Activated naive CD4-positive, alpha-beta T cell (primary cell): ENCODE measurements at places on chromosomes 1 and 21.

- DNase-seq, result no peak
These were observed 269.4 kb downstream of the PTPRU start for GRCh38 chr1:29505532-29506220.

DNA sequence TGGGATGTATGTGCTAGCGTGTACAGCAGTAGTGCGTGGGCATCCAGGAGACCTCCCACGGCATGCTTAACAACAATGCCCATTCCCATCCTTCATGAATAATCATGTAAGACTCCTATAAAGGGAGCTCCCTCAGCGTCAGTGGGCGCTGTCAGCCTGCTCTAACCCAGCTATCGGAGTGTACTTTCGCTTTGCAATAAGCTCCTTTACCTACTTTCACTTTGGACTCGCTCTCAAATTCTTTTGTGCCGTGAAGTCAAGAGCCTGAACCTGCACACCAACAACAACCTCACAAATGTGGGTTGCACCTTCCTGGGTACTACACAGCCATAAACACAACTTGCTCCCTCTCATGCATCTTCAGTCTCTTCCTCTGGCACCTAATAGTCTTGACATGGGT lies 114.8 kb upstream of the PAXBP1 start:
- no peak for DNase-seq

DNA sequence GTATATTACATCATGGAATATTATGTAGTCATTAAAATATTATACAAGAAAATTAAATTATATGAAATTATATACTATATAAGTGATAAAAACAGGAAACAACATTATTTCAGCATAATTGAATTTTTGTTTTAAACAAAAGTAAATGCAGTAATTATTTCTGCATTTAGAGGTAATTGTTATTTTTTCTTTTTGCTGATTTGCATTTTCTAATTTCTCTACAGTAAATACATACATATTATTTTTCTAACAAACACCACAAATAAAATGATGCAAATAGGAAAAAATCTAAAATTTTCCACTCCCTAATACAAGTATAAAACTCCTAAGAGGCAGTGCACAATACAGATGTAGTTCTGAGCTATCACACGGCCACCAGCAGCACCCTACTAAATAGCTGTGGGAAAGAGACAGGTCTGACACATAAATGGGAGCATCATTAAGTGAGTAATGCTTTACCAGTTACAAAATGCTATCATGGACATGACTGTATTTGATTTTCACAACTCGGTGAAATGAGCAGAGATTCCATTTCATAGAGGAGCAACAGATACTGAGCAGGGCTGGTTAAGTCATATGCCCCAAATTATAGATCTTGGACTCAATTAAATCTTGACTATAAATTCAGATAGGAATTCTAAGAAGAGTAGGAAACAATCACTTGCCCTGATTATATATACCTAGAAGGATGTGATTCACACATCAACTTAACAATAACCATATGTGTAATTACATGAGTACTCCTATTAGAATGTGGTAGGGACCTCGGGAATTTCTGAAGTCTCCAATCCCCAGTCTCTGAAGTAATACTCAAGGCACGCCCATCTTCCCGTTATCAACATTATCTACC lies 49.0 kb downstream of the NRIP1 start:
- no peak for DNase-seq

DNA sequence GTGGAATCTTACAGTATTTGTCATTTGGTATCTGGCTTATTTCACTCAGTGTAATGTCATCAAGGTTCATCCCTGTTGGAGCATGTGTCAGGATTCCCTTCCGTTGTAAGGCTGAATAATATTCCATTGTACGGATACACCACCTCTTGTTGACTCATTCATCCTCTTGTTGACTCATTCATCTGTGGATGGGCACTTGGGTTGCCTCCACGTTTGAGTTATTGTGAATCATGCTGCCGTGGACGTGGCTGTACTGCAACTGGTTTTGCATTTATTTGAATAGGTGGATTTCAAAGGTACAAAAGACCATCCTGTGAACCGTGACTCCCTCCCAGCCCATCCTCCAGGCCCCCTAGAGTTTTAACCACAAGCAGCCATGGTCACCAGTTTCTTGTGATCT lies 11.9 kb upstream of the TCP10L start:
- no peak for DNase-seq

DNA sequence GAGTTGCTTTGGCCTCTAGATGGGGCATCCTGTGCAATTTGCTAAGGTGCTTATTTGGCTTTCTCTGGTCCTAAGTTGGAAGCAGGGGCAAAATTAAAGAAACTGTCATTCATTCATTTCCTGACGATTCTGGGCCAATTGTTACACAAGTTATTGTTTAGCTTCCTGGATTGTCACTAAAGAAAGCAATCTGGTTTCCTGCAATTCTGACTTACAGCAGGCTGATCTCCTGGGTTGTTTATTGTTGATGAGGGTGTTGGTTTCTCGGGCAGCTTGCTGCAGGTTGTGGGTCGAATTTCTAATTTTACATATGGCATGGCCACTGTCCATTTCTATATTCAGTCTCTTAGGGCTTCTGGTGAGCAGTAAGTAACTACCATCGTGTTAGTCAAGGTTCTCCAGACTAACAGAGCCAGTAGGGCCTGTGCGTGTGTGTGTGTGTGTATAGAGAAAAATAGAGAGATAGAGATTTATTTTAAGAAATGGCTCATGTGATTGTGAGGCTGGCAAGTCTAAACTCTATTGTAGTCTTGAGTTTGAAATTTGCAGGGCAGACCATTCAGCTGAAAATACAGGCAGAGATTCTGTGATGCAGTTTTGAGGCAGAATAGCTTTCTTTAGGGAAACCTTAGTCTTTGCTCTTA lies 30.4 kb downstream of the CTH start:
- DNase-seq, result no peak

- no peak for DNase-seq
These were observed 13.1 kb downstream of the ICMT start for GRCh38 chr1:6222636-6223035.

DNA sequence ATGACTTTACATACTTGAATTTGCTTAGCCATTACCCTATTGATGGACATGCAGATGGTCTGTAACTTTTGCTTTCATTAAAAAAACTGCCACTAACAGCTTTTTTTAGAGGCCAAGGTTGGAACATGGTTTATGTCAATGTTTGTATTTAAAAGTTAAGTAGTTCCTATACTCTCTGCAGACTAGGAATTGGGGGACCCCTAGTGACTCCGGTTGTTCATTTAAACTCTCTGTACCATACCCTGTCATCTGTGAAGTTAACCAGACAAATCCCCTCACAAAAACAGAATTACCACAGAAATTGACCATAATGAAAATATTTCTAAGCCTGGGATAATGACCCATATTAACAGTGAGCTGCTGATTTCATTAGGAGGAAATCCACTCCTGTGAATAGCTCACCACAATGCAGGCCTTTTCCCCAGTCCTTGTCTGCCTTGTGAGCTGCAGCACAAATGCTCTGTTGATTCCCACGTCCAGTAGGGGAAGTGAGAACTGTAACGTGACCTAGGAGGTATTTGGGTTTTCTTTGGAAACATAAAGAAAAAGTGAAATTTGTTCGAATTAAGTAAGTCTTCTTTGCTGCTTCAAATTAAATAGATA lies 30.2 kb upstream of the CD101 start:
- DNase-seq, result no peak

DNA sequence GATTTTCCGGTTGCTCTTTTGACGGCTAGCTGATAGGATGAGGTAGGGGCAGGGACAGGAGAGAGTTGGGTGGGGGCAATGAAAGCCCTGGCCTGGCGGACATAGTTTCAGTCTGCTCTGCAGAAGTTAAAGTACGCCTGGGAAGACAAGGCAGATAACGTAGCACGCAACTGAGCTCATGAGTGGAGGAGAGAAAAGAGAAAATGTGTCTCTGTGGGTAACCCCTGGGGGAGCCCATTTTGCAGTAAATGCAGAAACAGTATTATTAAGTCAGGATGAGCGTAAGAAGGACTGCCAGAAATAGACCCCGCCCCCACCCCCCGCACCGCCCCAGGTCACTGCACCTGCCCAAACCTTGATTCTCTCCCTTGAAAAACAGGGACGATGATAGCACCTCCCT lies 51.7 kb upstream of the TARBP1 start:
- no peak for DNase-seq

- DNase-seq, result no peak
These were observed 97.3 kb downstream of the TTLL7 start for GRCh38 chr1:83901547-83902155.

GRCh38 chr1:94986783-94987182 lies 59.9 kb upstream of the CNN3 start:
- no peak for DNase-seq

GRCh38 chr1:208358651-208359050 lies 114.5 kb upstream of the PLXNA2 start:
- no peak for DNase-seq

DNA sequence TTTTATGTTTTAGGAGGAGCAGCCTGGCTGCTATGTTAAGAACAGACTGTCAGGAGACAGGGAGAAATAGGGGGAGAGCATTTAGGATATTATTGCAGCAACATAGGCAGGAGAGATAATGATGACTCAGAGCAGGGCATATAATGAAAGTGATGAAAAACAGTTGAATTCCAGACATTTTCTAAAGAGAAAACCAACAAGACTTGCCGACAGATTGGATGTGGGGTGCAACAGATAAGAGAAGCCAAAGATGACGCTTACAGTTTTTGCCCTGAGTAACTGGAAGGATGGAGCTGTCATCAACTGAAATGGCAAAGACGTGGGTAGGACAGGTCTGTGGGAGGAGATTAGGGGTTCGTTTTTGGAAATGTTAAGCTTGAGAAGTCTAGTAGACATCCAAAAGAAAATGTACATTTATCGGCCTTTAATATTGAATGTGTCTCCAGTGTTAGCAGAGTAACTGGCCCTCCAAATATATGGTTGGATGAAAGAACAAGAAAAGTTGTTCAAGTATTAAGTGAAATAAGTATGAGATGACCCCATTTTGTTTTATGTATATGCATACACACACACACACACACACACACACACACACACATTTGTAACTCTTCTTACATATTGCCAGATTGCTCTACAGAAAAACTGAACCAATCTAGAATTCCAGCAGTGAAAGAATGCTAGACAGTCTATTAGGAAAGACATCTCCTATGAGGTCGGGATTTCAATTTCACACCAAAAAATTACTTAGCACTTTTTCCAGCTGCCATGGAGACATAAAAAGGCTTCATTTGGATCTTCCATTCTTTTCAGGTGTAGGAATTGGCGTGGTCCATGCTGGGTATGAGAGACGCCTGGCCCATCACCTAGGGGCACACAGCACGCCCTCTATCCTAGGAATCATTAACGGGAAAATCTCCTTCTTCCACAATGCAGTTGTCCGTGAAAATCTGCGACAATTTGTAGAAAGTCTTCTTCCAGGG lies 17.2 kb downstream of the DNAJC16 start:
- DNase-seq, result no peak

DNA sequence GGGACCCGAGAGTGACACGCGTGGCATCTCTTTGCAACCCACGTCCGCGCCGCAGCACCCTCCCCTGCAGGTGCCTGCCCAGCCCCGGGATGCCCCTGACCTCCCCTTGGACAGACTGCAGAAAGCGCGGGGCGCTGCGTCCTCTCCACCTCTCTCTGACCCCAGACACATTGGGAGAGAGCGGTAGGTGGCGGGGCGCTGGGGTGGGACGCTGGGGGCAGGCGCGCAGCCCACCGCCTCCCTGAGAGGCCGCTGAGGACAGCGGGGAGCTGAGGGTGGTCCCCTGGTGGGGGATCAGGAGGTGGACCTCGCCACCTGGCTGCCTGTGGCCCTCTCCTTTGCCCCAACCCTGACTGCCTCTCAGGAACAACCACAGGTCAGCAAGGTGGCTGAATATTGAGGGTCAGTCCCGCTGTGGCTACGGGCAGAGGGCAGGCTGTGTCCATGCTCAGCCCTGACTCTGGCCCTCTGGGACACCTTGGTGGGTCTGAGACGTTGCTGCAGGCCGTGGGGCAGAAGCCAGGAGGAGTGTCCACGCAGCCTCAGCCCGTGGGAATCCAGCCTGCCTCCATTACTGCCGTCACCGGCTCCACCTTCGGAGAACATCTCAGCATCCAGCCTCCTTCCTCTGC lies 761 bp upstream of the UBE2J2 start:
- DNase-seq, result no peak

- no peak for DNase-seq
These were observed 49.6 kb upstream of the KDM4A start for GRCh38 chr1:43600033-43601020.

GRCh38 chr1:93649231-93649630 lies 32.4 kb downstream of the BCAR3 start:
- no peak for DNase-seq

DNA sequence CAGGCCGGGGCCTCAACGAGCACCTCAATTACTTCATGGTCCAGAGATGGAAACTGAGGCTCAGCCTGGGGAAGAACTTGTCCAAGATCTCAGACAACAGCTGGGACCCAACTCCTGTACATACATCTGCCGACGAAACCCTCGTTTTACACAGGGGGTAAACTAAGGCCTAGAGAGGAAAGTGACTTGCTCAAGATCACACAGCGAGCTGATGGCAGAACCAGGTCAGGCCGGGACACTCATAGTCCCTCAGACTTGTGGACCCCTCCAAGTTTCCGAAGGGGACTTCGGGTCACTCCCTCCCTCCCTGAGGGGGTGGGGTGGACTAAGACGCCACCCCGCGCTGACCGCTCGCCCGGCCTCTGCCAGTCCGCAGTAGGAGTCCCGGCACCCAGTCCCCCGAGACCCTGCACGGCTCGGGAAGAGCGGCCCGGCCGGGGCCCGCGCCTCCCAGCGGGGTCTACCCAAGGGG lies 430 bp downstream of the WASF2 start:
- DNase-seq, result no peak

- no peak for DNase-seq
These were observed 678.5 kb downstream of the USP25 start for GRCh38 chr21:16408280-16408679.

DNA sequence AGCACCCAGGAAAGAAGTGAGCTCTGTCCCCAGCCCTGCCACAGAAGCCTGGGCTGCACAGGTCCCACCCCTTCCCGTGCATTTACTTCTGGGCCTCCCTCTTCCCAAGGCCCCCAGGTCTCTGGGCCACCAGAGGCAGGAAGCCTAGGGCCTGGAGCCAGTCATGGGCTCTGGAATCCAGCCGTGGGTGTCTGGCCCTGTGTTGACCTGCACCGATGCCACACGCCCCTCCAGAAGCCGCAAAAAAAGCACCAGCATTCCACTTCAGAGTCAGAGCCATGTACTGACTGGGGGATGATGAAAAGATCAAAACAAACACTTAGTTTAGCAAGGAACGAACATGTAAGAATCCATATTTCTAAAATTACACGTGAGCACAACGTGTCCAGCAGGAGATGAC lies 141.7 kb downstream of the NPHP4 start:
- DNase-seq, result no peak
